H1 (cell line): ENCODE measurements at places on chromosomes 7 and 10. TPM values are rescaled to one million over a fixed set of nuclear protein-coding genes. Genes with fewer than 3 reads are reported as not detected.

DNA sequence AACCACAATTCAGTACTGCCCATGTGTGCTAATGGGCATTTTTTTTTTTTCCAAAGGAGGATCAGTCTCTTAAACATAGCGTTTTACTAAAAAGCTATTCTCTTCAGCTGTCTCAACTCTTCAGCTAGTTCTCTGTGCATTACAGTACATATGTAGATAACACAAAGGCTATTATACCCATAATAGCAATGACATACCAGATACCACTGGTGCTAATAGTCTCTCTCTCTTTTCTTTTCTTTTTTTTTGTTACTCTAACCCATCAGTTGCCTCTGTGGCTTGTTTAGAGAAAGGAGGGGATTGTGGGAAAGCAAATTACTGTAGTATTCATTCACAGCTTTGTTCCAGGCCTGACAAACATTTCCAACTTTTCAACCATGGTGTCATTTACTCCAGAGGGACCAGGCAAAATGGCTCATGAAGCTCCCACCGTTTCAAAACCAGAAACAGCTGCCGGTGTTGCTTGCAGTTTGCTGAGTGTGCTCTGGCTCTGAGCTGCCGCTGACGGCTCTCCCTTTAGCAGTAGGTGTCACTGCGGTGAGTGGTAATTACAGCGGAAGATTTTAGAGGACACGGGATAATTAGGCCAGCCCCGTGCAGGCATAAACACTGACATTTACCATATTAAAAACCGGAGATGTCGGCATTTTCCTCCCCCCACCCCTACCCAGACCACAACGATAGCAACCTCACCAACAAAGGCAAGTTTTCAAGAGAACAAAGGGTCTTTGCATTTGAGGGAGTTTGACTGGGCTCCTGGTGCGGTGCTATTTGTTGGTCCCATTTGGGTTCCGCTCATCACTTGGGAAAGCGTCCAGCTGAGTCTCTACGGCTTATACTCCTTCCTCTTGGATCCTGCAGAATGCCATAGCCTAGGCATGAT lies 1005.5 kb downstream of the KCNMA1 start:
- DNase-seq, result peak; percentile 61

- DNase-seq, result no peak
Observed at GRCh38 chr7:137434530-137434929, 91.0 kb upstream of the PTN start.

Gene OR6V1
- total RNA-seq, result not detected in 2 replicates

Gene TEX47
- not detected in 2 replicates for total RNA-seq

Gene LGI1
- total RNA-seq, result not detected in 2 replicates

Gene LSM8
- total RNA-seq, result 36.9 and 41.8 TPM in 2 replicates

Gene TMEM196
- 0.07 and 0.33 TPM in 2 replicates for total RNA-seq

- DNase-seq, result no peak
Observed at GRCh38 chr10:118638680-118639079, 43.2 kb upstream of the PRLHR start.

- DNase-seq, result no peak
Observed at GRCh38 chr7:117588352-117588794, 108.5 kb downstream of the CFTR start.

DNA sequence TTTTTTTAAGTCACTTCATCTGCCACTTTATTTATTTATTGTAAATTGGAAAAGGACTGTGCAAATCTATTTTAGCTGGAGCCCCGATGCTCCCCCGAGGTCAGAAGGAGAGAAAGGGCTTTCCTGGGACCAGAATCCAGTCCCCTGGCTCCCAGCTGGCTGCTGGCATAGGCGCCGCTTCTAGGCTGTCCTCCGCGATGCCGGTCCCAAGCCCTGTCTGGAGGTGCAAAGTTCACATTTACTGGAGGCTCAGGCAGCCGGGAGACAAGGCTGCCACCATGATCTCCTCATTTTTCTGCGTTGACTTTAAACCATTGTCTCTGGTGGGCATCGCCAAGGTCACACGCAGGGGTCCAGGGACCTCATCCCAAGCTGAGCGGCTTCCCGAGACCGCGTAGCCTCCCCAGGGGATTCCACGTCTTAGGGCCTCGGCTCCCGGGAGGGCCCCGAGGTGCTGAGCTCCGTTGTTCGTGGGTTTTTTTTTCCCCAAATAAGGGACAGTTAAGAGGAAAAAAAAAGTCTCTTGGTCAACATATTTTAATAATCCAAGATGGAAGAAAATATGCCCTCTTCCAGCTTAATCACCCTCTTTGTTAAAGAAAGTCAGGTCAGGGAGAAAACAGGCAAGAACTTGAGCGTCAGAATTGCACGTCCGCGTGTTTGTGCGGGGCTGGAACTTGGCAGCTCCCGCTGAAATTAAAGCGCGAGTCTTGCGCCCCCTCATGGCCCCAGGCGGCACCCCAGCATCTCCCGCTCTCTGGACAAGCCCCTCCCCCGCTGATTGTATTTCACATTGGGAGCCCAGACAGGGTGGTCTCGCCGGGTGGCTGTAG lies 11.9 kb downstream of the RGR start:
- DNase-seq, result peak; percentile 91

Gene AZGP1
- total RNA-seq, result 0.29 and 0.52 TPM in 2 replicates

DNA sequence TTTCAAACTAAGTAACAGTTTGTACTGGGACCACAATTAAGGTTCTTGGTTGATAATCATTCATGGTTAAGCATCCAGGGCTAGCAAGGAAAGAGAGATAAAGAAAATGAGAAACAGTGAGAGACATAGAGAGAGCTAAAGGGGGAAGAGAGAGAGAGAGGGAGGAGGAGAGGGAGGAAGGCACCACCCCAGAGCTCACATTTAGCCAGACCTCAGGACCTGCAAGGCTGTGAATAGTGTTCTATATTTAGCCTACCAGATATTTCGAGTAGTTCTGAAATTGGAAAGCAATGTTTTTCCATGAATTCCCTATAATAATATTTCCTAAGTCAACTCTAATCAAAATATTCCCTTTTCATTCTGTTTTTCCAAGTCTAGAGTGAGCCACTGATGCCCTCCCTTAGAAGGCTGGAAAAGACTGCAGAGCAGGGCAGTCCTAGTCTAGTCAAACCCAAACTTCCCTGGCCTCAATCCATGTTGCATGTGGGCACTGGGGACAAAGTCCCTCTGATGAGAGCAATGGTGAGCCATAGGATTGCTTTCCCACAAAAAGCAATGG lies 119.4 kb upstream of the INHBA start:
- no peak for DNase-seq

GRCh38 chr10:21831986-21832820 lies 171.3 kb downstream of the DNAJC1 start:
- DNase-seq, result no peak
